Body of pancreas (tissue), 4 donors: ENCODE measurements at places on chromosomes 3 and 15. TPM values are rescaled to one million over a fixed set of nuclear protein-coding genes. Genes with fewer than 3 reads are reported as not detected.

- no peak overlapping the region for H3K27ac ChIP-seq
- H3K4me3 ChIP-seq, result no peak overlapping the region
- no peaks in the 10 kb centered on the region for H3K4me1 ChIP-seq
- no peaks in the 10 kb centered on the region for H3K36me3 ChIP-seq
- DNase-seq, result no peak
These were observed 72.9 kb upstream of the SLC6A1 start for GRCh38 chr3:10919636-10920035.

- no peaks in the 10 kb centered on the region for H3K4me1 ChIP-seq
- no peak for DNase-seq
- no peak overlapping the region for H3K27ac ChIP-seq
- no peaks in the 10 kb centered on the region for H3K27me3 ChIP-seq
These were observed 333.8 kb downstream of the EPHB1 start for GRCh38 chr3:135128818-135129217.

- H3K4me1 ChIP-seq, result peaks cover 12% of the 10 kb centered on the region
- H3K4me3 ChIP-seq, result peak overlapping the region; percentile 41
- DNase-seq, result peak; percentile 3
- H3K27ac ChIP-seq, result no peak overlapping the region
- no peaks in the 10 kb centered on the region for H3K27me3 ChIP-seq
These were observed 837 bp downstream of the LRRN1 start for GRCh38 chr3:3800080-3800455.

DNA sequence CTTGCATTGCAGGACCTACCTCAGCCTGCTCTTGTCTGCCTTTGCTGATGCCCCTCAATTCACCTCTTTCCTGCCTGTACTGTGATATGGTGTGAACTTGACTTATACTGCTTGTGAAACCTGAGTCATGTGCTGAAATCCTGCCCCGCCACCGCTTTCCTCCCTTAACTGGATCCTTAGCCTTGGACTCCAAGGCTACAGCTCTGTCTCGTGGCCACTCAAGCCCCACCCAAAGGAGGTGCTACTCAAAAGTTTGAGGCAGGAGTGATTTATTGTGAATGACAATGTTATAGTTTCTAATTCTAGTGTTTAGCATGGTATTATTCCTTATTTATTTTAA is 56.1 kb downstream of the MYZAP start:
- no peaks in the 10 kb centered on the region for H3K36me3 ChIP-seq
- peaks cover 22% of the 10 kb centered on the region for H3K4me1 ChIP-seq
- H3K27me3 ChIP-seq, result no peaks in the 10 kb centered on the region

ZNF280D gene
- total RNA-seq, result 28.3 TPM

EEF1AKMT4 gene
- 3.4 TPM for total RNA-seq

TNFAIP8L3 gene
- 2.9 TPM for total RNA-seq

CLSTN2 gene
- 14.5 TPM for total RNA-seq
